ENCODE measurements at places on chromosomes 12 and 14.

GRCh38 chr14:77245820-77246219 is 25.2 kb downstream of the NGB start:
- no peak for DNase-seq

DNA sequence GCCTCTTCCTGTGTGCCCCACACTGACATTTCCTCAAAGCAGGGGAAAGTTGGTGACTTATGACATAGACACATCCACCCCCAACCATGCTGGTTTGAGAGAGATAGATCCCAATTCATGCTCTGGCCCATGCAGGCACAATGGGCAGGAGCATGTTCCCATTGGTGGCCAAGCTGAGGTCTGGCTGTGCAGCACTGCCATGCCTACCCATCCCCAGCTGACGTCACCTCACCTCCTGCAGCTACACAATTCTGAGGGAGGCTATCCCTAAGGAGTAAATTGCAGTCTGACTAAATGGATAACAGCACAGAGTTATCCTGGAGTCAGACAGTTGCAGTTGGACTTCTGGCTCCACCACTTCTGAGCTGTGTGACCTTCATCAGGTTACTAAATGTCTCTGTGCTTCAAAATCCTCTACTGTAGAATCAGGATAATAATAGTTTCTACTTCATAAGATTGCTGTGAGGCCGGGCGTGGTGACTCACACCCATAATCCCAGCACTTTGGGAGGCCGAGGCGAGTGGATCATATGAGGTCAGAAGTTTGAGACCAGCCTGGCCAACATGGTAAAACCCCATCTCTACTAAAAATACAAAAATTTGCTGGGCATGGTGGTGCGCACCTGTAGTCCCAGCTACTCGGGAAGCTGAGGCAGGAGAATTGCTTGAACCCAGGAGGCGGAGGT is 323.9 kb downstream of the BCL11B start:
- DNase-seq: no peak

GRCh38 chr14:100660882-100661635 is 65.6 kb upstream of the DLK1 start:
- DNase-seq: peak; percentile 21

DNA sequence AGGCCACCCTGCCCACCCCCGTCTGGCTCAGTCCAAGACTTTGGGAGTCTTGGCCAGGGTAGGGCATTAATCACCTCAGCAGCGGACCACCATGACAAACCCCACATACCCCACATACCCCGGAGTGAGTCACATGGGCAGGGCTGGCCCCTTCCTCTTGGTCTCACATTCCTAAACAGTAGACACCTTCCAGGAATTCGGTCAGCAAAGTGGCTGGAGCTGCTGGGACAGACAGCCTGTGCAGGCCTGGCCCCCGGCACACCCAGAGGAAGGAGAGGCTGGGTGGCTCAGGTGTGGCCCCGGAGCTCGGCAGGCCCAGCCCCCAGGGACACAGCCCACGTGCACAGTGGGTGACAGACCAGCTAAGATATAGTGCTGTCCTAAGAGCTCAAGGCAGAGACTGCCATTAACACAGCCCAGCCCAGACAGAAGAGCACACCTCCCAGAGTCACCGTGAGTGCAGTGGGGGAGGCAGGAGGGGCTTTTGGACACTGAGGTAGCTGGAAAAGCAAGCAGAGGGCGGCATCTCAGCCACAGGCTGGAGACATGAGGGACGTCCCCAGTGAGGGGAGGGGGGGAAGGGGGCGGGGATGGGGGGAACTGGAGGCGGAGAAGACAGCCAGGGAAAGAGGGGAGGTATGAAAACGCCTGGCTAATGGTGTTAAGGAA is 24.0 kb downstream of the CCDC85C start:
- DNase-seq: no peak

- DNase-seq: peak; percentile 45
Observed at GRCh38 chr12:79690142-79690637, 574 bp downstream of the PAWR start.

- DNase-seq: no peak
Observed at GRCh38 chr12:58907391-58907790, 12.9 kb downstream of the LRIG3 start.

Measured in A673 (cell line).